Astrocyte of the spinal cord (primary cell): ENCODE measurements at places on chromosomes 4 and X.

GRCh38 chr4:113682730-113683537 is 78.6 kb downstream of the CAMK2D start:
- peak; percentile 74 for DNase-seq

DNA sequence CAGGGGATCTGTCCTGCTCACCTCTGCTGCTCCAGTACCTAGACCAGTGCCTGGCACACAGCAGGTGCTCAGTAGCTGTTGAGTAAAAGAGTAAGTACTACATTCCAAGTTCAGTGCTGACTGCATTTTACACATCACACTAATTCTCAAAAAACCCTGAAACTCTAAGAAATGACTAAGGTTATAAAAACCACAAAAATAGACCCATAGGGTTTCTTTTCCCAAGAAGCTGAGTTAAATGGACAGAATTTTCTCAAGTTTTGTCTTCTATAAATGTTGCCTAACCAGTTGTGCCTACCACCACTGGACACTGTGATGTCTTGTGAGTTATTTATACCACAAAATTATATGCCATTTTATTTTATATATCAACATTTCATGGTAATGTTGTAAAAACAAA is 78.9 kb upstream of the RXFP1 start:
- DNase-seq: no peak

- DNase-seq: no peak
Observed at GRCh38 chr4:101329592-101329991, 17.7 kb downstream of the PPP3CA start.

- no peak for DNase-seq
Observed at GRCh38 chr4:114864060-114864459, 249.4 kb downstream of the NDST4 start.

- no peak for DNase-seq
Observed at GRCh38 chr4:1715002-1715758, 3.1 kb upstream of the SLBP start.

- peak; percentile 55 for DNase-seq
Observed at GRCh38 chrX:115337491-115338144, 48.1 kb downstream of the LUZP4 start.

DNA sequence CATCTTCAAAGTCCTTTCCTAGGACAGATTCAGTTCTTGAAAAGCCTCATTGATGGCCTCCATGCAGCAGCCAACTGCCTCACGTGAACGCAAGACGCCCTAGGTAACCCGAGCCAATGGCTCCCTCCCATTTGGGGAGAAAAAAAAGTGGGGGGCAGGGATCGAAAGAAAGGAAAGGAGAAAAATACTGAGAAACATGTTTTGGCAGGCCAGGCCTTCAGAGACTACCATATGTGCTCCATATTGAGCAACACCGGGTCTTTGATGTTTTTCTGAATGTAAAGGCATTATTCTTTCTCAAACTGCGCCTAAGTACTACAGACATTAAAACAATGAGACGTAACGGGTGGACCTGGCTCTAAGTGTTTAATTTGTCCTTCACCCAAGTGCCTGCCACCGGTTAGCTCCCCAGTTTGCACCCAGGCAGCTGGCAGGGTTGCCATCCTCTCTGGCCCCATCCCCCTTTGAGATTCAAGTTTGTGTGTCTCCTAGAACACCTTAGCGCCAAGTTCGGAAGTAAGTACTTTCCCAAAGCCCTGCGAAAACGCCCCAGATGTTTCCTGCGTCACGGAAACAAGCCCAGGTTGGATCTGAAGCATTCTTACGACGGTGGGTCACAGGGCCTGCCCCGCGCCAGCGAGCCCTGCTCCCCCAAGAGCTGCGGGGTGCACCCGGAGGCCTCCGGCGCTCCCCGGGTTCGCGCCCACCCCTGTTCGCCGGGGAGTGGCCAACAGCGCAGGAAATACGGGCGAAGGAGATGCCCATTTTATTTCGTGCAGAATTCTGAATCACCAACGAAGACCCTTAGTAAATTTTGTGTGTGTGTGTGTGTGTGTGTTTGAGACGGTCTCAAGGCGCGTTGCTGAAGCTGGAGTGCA is 30.1 kb downstream of the HAND2 start:
- no peak for DNase-seq

DNA sequence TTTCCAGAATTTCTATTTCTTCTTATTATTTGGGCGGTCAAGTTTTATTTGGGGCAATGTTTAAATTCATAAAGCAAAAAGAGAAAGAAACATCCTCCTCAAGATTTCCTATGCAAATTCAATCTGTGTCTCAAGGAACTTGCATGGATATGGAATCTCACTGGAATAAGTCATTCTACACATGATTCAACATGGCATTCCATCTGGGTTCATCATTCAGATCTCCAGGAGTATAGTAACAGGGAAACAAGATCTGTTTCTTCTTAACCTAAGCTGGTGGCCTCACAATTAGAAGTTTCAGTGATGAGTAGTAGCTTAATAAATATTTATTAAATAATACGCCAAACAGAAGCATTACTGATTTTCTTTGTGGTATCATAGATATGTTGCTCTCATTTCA is 19.8 kb downstream of the KLHL34 start:
- peak; percentile 37 for DNase-seq

- no peak for DNase-seq
Observed at GRCh38 chr4:123709336-123709735, 312.7 kb downstream of the SPRY1 start.

- DNase-seq: peak; percentile 50
Observed at GRCh38 chr4:126264839-126265238, 950.1 kb downstream of the FAT4 start.

DNA sequence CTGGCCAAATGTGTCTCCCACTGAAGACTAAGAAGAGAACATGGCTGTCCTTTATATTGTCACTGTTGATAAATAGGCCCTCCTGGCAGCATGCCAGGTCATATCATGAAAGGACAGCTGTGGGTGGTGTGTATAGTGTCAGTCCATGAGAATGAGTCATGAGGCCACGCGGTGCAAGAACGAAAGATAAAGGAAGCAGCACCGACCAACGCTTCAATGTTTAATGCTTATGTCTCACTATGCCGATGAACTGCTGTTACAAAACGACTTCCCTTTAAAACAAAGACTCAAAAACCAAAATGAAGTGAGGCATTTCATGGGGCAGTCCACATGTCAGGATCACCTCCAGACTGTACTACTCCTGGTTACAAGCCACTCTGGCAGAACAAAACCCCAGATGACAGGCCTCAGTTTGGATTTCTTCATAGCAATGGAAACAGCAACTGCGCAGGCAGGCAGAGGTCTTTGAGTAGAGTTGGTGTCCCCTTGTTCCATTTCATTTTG is 5.2 kb upstream of the TCEANC start:
- peak; percentile 55 for DNase-seq

- DNase-seq: no peak
Observed at GRCh38 chr4:111977419-111977965, 167.8 kb upstream of the FAM241A start.

DNA sequence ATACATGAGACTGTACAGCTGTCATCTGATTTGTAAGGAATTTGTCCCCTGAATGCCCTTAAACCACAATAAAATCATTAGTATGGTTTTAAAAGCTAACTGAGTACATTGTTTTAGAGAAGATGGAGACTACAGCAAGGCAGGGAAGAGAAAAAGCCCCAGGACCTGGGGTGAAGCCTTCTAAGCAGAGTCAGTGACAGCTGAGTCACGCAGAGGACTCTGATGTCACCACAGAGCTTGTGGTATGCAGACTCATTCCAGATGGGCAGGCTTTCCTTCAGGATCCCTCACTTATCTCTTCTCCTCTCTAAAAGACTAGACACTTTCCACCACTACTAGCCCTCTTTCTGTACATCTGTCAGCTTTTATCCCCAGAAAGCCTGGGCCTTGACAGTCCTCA is 97.1 kb upstream of the ATOH1 start:
- DNase-seq: no peak
